ENCODE measurements at places on chromosomes 6 and 20.
A peak's percentile ranks its signal among the peaks of the same experiment; 100 is the strongest.

DNA sequence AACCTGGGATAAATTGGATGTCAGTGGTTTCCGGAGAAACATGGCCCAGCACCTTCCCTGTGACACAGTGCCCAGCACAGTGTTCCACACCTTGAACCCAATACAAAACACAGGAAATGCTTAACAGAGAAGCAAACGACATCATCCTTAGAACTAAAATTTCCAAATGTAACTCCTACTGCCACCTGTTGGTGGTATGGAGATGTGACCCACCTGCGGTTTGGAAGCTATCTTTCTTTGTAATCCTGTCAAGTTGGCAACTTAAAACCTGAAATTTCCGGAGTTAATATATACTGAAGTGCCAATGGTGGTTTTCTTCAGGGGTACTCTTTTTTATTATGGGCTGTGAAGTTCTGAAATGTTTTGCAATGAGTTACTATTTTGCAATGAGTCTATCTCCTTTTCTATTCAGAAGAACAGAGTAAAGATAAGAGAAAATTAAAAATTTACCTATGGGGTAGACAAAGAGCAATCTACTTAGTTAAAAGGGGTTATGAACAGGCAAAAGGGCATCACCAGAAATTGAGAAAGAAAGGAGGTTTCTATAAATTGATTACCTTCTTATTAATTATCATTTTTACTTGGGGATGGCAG, 658.8 kb downstream of the PTPRT start:
- no peak for DNase-seq

- DNase-seq = no peak
Observed at GRCh38 chr20:63183422-63184146, 32.3 kb downstream of the YTHDF1 start.

DNA sequence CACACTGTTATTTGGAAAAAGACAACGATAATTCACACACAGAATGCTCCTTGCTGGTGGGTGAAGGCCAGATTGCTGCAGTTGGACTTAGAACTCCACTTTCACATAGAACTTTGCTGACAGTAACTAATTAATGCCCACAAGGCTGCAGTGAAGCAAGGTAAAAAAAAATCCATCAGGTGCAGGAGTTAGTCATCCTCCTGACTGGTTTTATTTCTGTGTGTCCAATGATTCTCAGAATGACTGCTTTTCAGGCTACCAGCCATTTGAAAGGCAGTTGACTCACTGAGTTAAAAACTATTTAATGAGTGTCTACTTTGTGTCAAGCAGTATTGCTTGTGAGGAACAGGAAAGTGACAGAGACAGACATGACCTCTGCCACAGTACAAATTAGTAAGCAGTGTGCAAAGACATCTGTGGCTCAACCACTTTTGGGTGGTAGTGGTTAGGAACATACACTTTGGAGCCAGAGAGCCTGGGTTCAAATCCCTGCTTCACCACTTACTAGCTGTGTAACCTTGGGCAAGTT, 41.9 kb downstream of the ELOVL5 start:
- DNase-seq = peak; percentile 49

DNA sequence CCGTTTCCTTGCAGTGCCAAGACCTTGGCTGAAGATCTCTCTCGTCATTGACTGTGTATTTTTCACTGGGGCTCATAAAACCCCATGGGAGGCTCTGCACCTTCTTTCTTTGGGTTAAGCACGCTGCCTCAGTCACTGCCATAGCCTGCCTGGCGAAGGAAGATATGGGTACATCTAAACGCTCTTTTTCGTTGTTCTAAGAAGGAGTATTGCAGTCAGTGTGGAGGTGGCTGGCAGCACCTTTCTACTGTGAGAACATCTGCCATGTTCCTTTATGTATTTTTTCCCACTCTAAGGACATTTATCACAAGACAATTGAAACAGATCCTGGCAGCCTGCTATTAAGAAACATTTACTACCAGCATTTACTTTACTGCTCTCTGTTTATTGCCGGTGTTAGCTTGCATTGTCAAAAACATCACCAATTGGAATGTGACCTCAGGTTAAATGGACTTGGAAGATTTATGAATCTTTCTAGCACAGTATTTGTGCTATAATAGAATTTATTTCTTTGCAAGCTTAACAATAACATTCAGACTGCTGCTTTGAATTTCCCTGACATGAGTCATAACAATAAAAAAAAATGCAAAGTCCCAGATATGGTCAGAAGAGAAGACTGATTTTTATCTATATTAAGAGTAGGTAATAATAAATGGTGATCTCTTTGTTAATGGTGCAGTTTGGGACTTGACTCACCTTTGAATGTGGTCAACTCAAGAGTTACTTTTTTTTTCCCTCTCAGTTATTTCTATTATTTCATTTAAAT, 62.2 kb upstream of the CLDN20 start:
- DNase-seq = peak; percentile 87

DNA sequence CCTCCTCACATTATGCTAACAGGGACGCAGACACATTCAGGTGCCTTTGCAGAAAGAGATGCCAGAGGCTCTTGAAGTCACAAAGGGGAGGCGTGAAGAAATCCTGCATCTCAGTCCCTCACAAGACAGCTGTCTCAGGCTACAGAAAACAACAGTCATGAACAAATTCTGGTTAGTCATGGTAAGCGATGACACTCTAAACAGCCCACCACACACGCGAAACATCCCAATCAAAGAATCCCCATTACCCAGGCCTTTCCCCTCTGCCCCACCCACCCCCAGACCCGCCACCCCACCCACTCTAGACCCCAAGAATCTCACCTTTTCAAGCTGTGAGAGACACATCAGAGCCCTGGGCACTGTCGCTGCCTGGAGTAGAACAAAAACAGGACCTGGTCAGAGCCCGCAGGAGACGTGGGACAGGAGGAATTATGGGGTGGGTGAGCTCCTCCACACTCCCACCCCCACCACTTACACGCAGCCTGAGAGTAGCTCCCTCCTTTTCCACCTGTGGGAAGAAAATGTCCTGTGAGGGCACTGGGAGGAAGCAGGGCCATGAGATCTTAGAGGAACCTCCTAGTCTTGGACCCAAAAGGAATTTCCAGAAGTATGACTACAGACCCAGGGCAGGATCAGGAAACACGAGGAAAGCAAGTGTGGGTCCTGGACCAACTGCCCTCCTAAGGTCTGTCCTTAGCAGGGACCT, 2.7 kb downstream of the HLA-B start:
- DNase-seq = no peak

DNA sequence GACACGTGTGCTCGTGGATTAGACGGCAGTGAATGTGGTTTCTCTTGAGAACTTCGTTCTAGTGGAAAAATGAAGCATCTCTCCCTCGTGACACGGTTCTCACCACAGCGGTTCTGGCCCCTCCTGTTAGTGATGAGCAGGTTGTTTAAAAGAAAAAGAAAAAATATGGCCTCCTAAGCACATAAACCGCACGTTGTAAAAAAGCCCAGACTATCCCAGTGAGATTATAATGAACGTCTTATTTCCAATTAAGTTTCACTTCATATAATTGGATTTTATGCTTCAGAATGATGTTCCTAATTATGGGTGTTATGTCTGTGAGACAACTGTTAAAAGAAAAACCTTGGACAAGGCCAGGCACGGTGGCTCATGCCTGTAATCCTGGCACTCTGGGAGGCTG, 74.5 kb upstream of the FRMD1 start:
- DNase-seq = no peak
